ENCODE measurements at places on chromosomes 11 and 22.
A peak's percentile ranks its signal among the peaks of the same experiment; 100 is the strongest.

DNA sequence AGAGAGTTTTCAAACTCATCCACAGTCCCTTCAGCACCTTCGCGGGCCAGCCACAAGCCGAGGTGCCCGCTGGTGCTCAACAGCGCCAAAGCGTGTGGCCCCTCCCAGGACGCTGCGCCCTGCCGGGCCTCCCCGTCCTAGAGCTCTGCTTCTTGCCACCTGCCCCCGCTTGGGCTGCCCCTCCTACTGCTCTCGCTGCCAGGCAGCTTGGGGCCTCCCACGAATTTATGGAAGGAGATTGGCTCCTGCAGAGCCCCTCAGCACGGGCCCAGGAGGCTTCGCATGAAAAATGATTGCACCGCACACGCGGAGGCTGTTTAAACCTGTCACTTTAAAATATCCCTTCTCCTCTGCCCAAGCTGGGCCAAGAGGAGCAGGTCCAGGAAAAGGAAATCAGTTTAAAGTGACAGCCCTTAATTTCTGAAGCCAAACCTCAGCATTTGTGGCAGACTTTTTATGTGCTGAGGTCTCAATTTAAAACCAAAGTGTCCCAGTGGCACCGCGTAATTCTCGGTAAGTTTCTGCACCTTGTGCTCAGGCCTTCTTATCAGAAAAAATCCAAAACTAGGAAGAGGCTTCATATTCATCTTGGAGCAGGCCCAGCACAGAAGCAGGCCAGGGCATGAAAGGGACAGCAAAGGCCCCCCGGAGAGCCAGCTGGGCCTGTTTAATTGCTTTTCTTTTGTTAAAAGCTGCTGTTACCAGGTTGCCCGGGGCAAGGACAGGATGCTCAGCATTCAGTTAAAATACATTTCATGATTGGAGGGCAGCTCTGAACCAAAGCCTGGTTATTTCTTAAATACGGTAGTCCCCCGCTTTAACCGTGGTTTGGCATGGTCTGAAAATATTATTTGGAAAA lies 303.6 kb downstream of the OPCML start:
- DNase-seq = peak; percentile 17

DNA sequence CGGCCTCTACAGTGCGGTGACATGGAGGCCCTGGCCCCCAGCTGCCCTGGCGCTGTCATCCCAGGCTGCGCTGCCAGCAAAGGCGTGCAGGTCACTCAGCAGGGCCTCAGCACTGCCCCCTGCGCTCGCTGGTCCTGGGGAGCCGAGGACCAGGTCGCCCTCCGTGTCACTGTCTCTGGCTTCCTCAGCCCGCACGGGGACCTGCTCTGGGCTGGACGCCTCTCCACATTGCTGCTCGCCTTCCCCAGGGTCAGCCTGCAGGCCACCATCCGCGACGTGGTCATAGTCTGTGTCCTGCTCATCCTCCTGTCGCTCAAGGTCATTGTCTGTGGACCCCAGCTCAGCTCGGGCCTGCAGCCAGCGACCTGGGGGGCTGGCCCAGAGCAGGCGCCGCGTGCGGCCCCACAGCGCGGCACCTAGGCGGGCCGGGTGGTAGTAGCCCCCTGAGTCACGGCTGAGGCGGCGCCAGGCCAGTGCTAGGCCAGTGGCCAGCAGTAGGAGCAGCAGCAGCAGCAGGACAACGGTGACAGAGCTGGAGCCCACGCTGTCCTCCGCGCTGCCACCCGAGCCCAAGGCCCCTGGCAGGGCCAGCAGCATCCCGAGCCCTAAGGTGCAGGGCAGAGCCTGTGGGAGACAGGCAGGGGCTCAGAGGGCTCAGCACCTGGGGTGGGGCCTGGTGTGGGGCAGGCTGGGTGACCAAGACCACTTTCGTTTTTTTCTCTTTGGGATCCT lies 1.6 kb downstream of the PTPRCAP start:
- DNase-seq = no peak

DNA sequence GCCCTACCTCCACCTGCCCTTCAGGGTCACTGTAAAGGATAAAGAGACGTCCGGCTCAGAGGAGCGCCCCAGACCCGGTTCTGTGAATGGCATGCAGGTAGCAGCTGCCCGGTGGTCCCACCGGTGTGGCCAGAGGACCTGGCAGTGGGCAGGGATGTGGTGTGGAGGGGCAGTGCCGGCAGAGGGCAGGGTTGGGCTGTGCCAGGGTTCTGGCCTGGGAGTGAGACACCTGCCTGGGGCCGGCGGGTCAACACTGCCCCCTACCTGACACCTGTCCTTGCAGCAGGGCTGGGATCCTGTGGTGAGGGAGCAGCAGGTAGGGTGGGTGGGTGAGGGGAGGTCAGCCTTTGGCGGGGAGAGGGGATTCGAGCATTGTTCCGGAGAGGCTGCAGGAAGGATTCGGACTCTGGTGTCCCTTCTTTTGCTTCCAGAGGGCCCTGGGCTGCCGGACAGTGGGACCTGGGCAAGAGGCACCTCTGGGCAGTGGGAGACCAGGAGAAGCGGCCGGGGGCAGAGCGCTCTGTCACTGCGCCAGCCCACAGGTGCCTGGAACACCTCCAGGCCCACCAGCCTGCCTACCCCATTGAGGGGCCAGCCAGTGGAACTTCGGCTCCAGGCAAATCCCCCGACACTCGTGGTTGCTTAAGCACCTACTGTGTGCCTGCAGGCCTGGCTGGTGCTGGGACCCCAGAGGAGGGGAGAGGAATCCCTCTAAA lies 1.6 kb upstream of the PHLDA2 start:
- DNase-seq = no peak

GRCh38 chr11:43392713-43393112 lies 34.0 kb downstream of the TTC17 start:
- DNase-seq = no peak

- no peak for DNase-seq
Observed at GRCh38 chr11:47400768-47401279, 7.6 kb upstream of the SLC39A13 start.

GRCh38 chr11:68031144-68031464 lies 623 bp downstream of the NDUFS8 start:
- DNase-seq = no peak

GRCh38 chr11:6319001-6319703 lies 1.1 kb downstream of the CAVIN3 start:
- no peak for DNase-seq

DNA sequence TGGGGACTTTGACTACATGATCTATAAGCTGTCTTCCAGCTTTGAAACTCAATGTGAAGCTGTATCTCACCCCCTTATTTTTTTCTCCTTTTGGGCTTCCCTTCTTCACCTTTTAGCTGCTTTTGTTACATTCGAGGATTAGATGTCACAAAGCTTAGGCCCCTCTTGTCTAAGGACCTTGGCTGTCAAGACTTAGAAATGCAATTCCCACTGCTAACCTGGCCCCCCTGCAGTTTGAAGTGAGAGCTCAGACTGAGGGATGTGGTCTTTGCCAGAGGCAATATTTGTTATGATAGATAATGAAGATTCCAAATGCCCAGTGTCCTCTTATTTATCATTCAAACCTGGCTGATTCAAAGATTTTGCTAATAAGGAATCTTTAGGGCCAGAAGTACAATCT lies 128.3 kb downstream of the ARL14EP start:
- DNase-seq = no peak

DNA sequence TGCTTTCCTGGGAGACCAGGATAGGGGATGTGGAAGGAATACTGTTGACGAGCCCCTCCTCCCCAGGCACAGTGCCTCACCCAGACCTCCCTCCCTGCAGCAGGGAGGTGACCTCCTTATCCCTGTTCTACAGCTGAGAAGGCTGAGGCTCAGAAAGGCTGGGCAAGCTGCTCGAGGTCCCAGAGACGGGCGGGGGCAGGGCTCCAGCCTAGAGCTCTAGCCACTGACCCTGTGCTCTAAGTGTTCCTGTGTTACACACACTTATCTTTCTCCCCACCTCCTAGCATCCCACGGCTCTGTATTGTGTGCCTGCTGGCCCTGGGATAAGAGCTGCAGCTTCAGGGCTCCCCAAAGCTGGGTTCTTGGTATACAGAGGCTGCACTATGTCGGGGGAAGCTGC lies 7.9 kb downstream of the CCDC134 start:
- no peak for DNase-seq

- DNase-seq = no peak
Observed at GRCh38 chr22:43829904-43830851, 18.1 kb upstream of the EFCAB6 start.

- no peak for DNase-seq
Observed at GRCh38 chr11:9607511-9607899, 34.0 kb downstream of the WEE1 start.

GRCh38 chr11:62186195-62186594 lies 3.8 kb upstream of the SCGB1D1 start:
- no peak for DNase-seq

DNA sequence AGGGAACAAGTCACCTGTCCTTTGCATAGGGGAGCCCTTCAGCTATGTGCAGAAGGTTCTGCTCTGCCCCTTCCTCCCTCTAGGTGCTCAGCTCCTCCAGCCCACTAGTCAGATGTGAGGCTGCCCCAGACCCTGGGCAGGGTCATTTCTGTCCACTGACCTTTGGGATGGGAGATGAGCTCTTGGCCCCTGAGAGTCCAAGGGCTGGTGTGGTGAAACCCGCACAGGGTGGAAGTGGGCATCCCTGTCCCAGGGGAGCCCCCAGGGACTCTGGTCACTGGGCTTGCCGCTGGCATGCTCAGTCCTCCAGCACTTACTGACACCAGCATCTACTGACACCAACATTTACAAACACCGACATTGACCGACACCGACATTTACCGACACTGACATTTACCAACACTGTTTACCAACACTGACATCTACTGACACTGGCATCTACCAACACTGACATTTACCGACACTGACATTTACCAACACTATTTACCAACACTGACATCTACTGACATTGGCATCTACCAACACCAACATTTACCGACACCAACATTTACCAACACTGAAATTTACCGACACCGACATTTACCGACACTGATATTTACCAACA lies 71.9 kb upstream of the PPP6R3 start:
- no peak for DNase-seq

- DNase-seq = no peak
Observed at GRCh38 chr22:44389181-44389580, 76.4 kb upstream of the SHISAL1 start.

- no peak for DNase-seq
Observed at GRCh38 chr11:3817181-3817800, 8.9 kb downstream of the PGAP2 start.

DNA sequence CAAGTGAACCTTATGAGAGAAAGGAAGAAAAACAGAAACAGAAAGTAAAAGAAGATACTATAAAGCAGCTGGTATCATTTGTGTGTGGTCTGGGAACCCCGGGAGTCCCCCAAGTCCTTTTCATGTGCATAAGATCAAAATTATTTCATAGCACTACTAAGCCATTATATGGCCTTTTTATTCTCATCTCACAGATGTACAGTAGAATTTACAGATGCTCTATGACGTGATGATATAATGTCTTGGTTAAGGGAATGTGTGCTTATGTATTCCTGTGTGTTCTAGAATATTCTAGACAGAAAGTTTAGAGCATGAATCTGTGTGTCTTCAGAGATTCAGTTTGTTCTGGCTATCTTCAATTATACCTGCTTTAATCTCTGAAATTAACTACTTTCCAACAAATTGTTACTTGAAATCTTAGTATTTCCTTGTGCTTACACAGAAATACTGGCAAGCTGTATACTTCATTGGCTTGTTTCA lies 8.6 kb upstream of the TPP1 start:
- no peak for DNase-seq

DNA sequence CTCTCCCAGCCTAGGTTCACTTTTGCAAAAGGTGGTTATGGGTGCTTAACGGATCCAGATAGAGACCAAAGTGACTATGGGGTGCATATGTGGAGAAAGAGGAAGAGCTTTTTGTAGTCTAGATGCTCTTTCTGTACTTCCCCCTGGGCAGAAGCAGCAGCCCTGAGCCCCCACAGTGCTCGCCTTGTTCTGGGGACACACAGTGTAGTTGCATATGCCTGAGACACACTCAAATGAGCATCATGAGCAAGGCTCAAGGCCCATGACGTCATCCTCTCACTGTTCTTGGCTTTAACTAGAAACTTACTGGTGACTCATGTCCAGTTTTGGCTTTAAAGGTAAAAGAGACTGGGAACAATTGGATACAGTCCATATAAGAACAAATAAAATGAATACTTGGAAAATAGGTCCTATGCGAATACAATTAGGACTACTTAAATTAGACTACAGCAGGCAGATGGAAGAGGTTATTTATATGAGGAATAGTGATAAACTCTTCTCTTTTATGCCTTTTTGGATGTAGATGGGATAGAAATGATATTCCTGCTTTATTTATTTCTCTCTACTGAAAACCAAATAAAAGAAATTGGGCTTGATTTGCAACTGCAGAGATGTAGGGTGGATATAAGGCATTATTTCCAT lies 20.1 kb upstream of the PEX26 start:
- peak; percentile 81 for DNase-seq

GRCh38 chr11:111697933-111698371 lies 68.2 kb downstream of the PPP2R1B start:
- no peak for DNase-seq

DNA sequence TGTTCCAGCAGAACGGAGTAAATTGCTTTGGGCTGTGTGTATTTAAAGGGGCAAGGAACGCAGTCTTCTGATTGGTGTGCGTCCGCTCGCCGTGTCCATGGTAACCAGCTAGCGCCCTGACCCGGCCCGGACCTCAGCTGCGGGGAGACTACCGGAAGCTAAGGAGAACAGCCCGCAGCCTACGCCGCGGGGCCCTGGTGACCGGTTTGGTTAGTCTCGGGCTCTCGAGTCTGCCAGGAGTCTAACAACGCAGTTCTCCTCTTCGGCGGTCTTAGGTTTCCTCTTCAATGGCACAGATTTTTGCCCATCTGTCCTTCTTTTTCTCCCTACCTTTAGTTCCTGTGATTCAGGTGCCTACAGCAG lies 3.5 kb upstream of the OR56A3 start:
- DNase-seq = no peak

DNA sequence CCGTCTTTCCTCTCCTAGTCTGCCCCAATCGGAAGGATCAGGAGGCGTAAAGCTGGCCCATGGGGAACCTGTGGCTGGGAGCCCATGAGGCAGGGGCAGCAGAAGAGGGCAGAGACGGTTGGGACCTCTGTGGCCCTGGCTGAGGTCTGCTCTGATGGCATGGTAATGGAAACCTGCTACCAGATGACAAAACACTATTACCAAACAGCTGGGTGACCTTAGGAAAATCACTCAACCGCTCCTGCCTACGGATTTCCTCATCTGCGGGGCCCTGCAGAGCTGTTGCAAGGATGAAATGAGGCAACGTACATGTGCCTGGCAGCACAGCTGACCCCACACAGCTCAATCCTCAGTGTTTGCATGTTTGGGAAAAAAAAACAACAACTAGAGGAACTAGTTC lies 4.6 kb downstream of the AP5B1 start:
- DNase-seq = no peak

- DNase-seq = no peak
Observed at GRCh38 chr11:116718955-116719501, 53.8 kb downstream of the BUD13 start.

DNA sequence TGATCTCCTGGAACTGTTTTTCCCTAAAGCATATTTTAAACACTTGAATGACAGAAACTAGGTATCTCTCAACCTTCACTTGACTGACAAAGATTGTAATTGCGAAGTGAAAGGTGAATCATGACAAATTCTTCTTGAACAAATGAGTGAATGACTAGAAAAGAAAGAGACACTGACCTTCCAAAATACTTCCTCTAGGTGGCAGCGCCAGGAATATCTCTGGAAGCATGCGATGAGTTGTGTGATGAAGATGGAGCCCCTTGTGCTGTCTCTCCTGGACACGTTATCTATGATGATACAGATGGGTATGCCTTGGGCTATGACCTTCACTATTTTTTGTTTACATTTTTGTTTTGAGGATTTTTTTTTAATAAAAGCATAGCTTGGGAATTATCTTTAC lies 7.0 kb upstream of the CASP12 start:
- no peak for DNase-seq

Data from muscle of arm (tissue), 14 donors.